ENCODE measurements at places on chromosomes 5 and 9. TPM values are rescaled to one million over a fixed set of nuclear protein-coding genes. Genes with fewer than 3 reads are reported as not detected.

The TMEM252 gene
- not detected for total RNA-seq

The PCDHB12 gene
- total RNA-seq = 3.7 TPM

The INSL4 gene
- total RNA-seq = not detected

The SLCO4C1 gene
- total RNA-seq = 6.7 TPM

The DNLZ gene
- 53.9 TPM for total RNA-seq

The OTULINL gene
- 7.2 TPM for total RNA-seq

The PDE6A gene
- total RNA-seq = not detected

The SHROOM1 gene
- total RNA-seq = 4.3 TPM

The ISCA1 gene
- 61.0 TPM for total RNA-seq

The KCNMB1 gene
- 0.17 TPM for total RNA-seq

The PPP3R2 gene
- total RNA-seq = not detected

The GRXCR2 gene
- total RNA-seq = not detected
